Activated CD4-positive, alpha-beta T cell treated with anti-CD3 and anti-CD28 coated beads, Interleukin-2, amount 50 U/mL, for 24 hours (primary cell): ENCODE measurements at places on chromosomes 1 and 21.

GRCh38 chr21:45228171-45228641 lies 59.5 kb downstream of the POFUT2 start:
- peak; percentile 71 for DNase-seq

- no peak for DNase-seq
These were observed 22.7 kb downstream of the PRKACB start for GRCh38 chr1:84166797-84167196.

DNA sequence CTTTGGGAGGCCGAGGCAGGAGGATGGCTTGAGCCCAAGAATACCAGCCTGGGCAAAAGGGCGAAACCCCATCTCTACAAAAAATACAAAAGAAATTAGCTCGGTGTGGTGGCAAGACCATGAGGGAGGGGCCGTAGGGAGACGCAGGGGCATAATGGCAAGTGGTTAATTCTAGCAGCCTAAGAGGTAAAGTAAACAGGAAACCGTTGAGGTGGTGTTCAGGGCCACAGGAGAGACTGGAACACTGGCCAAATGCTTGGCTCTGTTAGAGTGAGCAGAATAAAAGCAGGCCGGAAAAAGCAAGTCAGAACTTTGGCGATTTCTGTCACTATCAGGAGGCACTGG lies 89.2 kb downstream of the RIPK4 start:
- no peak for DNase-seq

DNA sequence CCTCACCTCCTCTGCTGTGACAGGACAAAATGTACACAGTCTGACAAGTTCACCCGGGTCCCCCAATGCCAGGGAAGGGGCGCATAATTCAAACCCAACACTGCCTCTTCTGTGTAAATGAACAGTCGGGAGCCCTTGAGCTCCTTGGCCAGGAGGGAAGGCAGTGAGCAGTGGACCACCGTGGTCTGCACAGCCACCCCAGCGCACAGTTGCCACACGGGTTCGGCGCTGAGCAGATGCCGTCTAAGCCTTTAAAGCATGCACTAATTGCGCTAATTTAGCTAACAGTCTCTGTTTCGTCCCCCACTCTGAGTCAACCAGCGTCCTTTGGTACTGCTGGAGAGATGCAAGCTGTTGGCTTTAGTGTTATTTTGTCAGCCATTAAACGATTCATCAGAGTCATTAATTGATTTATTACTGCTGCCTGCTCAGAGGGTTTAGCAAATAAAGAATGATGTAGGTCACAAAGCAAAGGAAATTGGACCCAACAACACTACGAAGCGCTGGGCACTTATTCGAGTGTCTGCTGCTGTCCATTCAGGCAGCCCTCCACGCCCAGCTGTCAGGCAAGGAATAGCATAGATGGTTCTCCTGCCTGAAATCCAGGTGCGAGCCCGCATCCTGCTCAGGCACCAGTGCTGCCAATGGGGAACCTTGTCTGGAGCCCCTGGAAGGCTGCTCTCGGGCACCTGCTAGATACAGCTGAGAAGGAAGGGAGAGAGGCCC lies 91.5 kb downstream of the MRPL37 start:
- no peak for DNase-seq

DNA sequence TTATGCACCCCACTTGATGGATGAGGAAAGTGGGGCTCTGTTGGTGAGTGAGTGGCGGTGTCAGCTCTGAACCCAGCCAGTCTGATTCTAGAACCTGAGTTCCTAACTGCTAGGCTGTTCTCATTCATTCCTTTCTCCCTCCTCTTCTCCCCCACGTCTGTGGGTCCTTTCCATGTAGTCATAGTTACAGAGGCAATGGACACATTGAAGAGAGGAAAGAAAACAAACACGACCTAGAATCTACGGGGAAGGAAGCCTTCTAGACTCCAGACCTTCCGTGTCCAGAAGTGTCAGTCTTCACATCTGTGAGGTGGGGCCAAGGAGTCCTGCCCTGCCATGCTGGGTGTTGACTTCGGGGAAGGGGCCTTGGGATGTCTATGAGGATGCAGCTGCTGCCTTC lies 115.8 kb upstream of the WNT4 start:
- no peak for DNase-seq

GRCh38 chr1:85581802-85582686 lies 1.5 kb downstream of the CCN1 start:
- no peak for DNase-seq

- DNase-seq, result no peak
These were observed 25.5 kb downstream of the KCNAB2 start for GRCh38 chr1:6071219-6071618.

- no peak for DNase-seq
These were observed 11.3 kb upstream of the MAB21L3 start for GRCh38 chr1:116099919-116100318.

- DNase-seq, result no peak
These were observed 9.1 kb downstream of the LAMC1 start for GRCh38 chr1:183032122-183032921.

- no peak for DNase-seq
These were observed 19.5 kb downstream of the WDR4 start for GRCh38 chr21:42859891-42860230.

- no peak for DNase-seq
These were observed 24.3 kb downstream of the GPSM2 start for GRCh38 chr1:108901106-108901505.

- DNase-seq, result no peak
These were observed 19.1 kb downstream of the TRAF5 start for GRCh38 chr1:211345719-211346118.

- no peak for DNase-seq
These were observed 78.0 kb downstream of the SYT2 start for GRCh38 chr1:202632241-202632640.

- no peak for DNase-seq
These were observed 99.2 kb upstream of the BTG3 start for GRCh38 chr21:17711896-17712295.

- DNase-seq, result no peak
These were observed 23.3 kb downstream of the LRP8 start for GRCh38 chr1:53304527-53304926.

- DNase-seq, result no peak
These were observed 29.6 kb upstream of the ID3 start for GRCh38 chr1:23588749-23589548.

- DNase-seq, result no peak
These were observed 102.0 kb upstream of the MAP1LC3C start for GRCh38 chr1:242100921-242101320.

GRCh38 chr1:17924578-17924977 lies 169.4 kb downstream of the ACTL8 start:
- DNase-seq, result no peak

- DNase-seq, result no peak
These were observed 98.8 kb downstream of the FOXD2 start for GRCh38 chr1:47536646-47537118.

GRCh38 chr1:170076199-170076598 lies 1.7 kb upstream of the KIFAP3 start:
- DNase-seq, result no peak

DNA sequence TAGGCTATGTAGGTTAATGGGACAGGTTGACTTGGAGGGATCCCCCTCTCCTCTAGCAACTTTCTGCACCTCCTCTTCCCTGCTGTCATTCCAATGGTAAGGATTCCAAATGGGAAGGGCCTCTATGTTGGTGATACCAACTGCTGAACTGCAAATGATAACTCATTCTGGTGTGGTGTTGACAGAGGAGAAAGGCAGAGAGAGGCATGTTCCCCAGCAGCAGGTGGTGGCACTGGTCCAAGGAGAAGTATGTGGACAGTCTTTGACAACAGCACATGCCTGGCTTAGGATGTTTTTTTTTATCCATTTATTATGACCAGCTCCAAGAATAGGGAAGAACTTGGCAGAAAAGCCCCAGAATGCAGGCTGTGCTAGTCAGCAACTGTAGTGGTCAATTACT lies 19.6 kb upstream of the SPAG17 start:
- no peak for DNase-seq

DNA sequence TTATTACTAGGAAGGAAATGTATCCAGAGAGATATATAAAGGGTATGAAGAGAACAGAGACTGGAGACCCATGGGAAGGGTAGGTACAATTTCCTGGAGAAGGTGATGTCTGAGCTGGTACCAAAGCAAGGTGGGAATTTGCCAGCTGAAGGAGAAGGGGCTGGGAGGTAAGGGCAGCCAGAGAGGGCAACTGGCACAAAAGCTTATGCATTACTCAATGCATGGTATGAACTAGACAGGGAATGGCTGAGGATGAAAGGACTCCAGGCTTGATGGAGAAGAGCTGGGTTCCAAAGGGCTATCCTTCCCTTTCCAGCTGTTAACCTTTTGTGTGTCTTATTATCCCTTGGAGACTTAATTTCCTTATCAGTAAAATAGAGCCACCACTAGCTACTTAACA lies 113.6 kb upstream of the GADD45A start:
- DNase-seq, result no peak

DNA sequence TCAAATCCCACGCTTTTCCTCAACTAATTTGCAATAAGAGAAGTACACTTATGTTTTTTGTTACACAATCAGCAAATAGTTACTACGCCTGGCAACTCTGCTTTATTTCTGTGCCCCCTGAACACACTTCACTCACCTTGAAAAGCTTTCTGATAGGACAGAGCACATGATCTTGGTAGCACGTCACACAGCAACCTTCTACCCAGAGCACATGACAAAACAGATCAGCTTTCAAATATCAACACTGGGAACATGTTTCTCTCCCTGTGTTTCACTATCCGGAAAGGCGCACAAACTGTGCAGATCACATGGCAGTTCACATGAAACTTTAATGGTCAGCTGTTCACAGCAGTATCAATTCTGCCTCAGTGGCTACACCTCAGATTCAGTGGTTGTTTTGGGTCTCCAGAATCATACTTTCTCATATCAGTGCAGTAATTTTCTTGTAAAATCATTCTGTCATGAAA lies 2.2 kb downstream of the SLC19A2 start:
- DNase-seq, result no peak

GRCh38 chr1:231523816-231524215 lies 4.7 kb upstream of the TSNAX start:
- DNase-seq, result no peak

- no peak for DNase-seq
These were observed 42.5 kb downstream of the CCN1 start for GRCh38 chr1:85623061-85623471.

DNA sequence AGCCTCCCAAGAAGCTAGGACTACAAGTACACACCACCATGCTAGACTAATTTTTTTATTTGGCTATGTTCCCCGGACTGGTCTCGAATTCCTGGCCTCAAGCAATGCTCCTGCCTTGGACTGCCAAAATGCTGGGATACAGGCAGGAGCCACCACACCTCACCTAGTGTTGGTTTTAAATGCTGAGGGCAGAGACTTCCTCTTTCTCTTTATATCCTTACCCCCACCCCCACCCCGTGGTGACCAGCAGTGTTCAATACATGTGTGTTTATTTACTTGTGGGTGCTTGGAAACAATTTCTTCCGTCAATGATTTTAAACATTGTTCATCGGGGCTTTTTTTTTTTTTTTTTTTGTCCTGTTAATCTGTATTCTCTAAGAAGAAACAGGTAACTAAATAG lies 158.9 kb downstream of the ZBTB18 start:
- no peak for DNase-seq

DNA sequence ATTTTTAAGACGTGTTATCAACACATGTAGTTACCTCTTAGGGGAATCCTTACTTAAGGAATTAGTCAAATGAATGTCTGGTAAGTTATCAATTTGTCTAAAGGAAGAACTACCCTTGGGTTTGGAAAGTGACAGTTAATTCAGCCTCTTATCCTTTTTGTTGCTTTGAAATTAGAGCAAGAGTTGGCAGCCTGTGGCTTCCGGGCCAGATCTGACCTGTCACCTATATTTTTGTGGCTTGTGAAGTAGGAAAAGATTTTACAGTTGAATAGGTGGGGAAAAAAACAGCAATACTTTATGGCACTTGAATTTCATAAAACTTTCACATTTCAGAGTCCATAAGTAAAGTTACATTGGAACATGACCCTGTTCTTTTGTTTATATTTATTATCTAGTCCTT lies 5.5 kb downstream of the MRPS6 start:
- DNase-seq, result no peak

DNA sequence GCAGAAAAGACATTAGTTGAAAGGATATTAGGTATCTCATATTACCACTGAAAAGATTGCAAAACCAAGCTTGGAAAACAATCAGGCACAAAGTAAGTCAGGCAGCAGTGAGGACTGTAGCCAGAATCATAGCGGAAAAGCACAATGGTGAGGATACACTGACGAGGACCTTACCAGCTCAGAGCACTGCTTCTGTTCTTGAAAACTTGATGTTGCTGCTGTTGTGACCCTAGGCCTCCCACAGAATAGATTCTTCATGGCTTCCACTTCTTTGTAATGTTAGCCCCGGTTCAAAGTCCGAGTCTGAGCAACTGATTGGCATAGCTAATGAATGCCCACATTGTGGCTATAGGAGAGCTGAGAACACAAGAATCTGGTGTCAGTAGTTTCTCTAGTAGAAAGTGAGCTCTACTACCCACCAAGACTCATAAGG lies 45.2 kb upstream of the LRRC8C start:
- no peak for DNase-seq

GRCh38 chr1:158124999-158125398 lies 55.7 kb upstream of the CD1D start:
- peak; percentile 30 for DNase-seq

GRCh38 chr1:214546886-214547641 lies 4.3 kb downstream of the PTPN14 start:
- no peak for DNase-seq
